CD4-positive, alpha-beta memory T cell (primary cell): ENCODE measurements at places on chromosomes 1 and 21.

- DNase-seq, result no peak
These were observed 98.2 kb upstream of the C1orf87 start for GRCh38 chr1:60171801-60172200.

GRCh38 chr1:232579466-232579865 is 50.5 kb downstream of the SIPA1L2 start:
- no peak for DNase-seq

DNA sequence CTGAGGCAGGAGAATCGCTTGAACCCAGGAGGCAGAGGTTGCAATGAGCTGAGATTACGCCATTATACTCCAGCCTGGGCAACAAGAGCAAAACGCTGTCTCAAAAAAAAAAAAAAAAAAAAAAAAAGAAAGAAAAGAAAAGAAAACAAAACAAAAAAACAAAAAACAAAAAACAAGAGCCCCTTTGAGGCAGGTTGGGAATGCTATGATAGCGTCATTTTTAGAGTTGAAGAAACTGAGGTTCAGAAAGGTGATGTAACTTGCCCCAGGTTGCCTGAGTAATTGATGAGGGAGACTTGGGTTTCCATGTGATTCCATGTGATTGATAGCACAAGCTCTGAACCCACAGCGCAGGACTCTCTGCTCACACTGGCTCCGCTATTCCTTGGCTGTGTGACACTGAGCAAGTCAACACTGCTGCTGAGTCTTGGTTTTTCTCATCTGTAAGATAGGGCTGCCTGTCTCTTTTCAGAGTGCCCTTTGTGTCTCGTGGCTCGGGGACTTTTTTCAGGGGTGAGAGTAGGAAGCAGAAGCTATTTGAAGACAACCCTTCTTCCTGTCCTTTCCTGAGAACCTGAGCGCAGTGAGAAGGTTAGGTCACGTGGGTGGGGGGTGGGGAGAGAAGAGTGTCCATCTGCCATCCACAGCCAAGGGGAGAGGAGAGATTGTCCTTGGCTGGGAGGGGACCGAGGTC is 2.5 kb downstream of the CNR2 start:
- DNase-seq, result no peak

DNA sequence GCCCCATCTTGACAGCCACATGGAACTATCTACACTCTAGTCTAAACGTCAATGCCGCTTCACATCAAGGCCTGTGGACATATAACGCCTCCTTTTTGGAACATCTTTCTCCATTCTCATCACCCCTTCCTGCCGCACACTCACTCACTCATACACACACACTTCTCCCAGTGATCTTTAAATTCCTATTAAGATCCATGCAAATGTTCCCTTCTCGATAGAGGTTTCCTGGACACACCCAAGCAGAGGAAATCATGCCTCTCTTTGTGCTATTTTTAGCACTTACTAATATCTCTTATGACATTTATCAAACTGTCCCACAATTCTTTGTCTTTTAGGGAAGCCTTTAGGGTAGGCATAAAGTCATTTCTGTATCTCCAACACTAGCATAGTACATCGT is 28.2 kb upstream of the SLAMF9 start:
- no peak for DNase-seq

GRCh38 chr1:203295796-203296195 is 9.5 kb upstream of the BTG2 start:
- DNase-seq, result no peak

DNA sequence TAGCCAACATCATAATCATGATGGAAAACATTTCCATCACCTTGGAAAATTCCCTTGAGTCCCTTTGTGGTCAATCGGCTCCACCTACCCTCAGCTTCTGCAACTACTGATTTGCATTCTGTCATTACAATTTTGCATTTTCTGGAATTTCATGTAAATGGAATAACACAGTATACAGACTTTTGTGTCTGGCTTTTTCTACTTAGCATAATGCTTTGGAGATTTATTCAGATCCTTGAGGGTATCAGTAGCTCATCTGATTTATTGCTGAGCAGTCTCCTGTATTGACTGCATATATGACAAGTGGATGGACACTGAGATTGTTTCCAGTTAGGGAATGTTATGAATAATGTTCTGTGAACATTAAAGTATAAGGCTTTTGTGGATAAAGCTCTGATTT is 358.3 kb downstream of the USP25 start:
- no peak for DNase-seq

- no peak for DNase-seq
These were observed 758 bp downstream of the PTBP2 start for GRCh38 chr1:96722161-96722922.

DNA sequence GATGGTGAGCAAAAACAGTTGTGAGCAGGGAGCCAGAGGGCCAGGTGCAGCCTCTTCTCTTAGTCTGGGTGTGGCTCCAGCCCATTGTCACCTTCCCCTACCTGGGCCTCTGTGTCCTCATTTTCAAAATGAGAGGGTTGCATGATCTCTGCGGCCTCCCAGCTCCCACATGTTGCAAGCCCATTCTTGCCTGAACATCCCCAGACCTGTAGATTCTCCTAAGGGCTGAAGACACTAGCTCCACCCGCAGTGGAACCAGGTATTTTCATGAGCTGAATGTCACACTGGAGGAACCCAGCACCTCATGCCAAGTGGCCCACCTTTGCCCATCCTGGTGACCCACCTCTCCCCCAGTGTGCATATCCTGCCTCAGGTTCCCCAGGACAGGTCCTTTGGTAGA is 12.3 kb downstream of the IKBKE start:
- DNase-seq, result no peak

- DNase-seq, result no peak
These were observed 33.4 kb downstream of the ADAMTS5 start for GRCh38 chr21:26933448-26933847.

DNA sequence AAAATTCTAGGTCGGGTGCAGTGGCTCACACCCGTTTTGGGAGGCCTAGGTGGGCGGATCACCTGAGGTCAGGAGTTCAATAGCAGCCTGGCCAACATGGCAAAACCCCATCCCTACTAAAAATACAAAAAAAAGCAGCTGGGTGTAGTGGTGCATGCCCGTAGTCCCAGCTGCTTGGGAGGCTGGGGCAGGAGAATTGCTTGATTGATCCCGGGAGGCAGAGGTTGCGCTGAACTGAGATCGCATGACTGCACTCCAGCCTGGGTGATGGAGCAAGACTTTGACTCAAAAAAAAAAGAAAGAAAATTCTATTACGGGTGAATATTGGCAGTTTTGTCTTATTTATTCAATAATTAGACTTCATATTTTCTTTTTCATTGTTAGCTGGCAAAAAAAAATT is 62.1 kb downstream of the SNX7 start:
- no peak for DNase-seq

DNA sequence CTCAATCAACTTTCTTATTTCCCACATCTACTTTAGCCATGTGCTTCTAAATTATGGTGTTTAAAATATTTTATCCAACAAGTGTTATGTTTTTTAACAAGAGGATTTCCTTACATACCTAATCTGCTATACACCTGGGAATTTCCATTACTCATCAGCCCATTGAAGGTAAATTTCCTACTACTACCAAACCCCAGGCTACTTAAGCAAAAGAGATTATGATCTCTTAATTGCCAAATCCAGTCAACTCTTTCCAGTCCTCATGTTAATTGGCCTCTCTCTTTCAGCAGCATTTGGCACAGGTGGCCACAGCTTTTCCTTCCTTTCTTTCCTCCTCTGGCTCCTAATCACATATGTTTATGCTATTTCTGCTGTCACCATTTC is 5.1 kb upstream of the C1orf162 start:
- no peak for DNase-seq

- no peak for DNase-seq
These were observed 93.2 kb downstream of the KCTD3 start for GRCh38 chr1:215660259-215660658.

DNA sequence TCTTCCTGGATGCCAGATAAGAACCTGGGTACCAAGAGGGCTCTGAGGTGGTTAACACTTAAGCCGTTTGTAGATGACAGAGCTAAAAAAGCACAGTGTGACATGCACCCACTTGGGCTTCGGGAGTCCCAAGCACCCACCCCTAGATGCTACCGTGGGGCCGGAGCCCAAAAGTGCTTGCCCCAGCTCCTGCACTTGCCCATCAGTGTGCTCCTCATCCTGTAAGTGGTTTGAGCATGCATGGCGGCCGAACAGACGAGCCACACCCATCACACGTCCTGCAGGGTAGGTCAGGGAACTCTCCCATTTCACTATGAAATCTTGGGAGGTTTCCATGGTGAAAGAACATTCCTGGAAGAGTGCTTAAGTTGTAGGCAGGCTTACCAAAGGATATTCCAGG is 158.9 kb upstream of the TNR start:
- DNase-seq, result no peak

GRCh38 chr1:170306513-170306910 is 160.8 kb downstream of the NTMT2 start:
- no peak for DNase-seq

- DNase-seq, result no peak
These were observed 823 bp downstream of the ENAH start for GRCh38 chr1:225651872-225652728.

DNA sequence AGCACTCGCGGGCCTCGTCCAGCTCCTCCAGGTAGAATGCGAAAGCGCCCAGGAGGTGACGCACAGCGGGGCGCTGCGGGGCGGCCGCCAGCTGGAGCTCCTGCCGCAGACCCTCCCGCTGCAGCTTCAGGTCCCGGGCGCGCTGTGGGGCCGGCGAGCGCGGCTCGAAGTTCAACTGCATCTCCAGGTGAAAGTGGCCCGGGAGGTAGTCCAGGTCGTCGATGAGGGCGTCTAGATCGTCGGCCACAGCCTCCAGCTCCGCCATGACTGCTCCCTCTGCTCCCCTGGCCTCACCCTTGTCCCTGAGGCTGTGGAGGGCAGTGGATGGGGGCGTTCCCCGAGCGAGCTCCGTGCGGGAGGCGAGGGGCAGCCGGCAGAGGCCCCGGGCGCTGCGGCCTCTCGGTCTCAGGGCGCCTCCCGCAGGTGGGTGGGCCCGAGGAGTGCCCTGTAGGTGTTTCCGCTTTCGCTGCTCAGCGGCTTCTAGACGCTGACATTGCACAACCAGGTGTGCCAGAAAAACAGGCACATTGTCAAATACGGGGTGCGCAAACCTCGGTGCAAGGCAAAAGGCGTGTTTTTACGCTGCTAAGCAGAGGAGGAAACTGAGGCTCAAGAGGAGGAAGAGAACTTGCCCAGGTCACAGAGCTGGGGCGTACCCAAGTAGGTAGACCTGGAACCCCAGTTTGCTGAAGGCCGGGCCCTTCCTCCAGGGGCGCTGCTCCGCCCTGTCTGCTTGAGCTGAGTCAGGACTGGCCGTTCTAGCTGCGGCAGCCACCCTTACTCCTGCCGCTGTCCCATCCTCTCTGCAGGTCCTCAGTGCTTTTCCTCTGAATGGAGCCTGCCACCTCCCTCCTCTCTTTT is at the start of gene TTC22:
Gene TTC22, minus strand, starts transcription at position 425 of the 861 bp plus-strand sequence. Its CDS starts 160 bp downstream, at position 265.
- peak; percentile 77 for DNase-seq

- peak; percentile 49 for DNase-seq
These were observed 587.3 kb downstream of the PTPRC start for GRCh38 chr1:199226163-199226562.

GRCh38 chr1:200861937-200862647 is 10.7 kb upstream of the GPR25 start:
- peak; percentile 64 for DNase-seq

- DNase-seq, result no peak
These were observed 79.2 kb downstream of the RNF220 start for GRCh38 chr1:44484155-44484688.

DNA sequence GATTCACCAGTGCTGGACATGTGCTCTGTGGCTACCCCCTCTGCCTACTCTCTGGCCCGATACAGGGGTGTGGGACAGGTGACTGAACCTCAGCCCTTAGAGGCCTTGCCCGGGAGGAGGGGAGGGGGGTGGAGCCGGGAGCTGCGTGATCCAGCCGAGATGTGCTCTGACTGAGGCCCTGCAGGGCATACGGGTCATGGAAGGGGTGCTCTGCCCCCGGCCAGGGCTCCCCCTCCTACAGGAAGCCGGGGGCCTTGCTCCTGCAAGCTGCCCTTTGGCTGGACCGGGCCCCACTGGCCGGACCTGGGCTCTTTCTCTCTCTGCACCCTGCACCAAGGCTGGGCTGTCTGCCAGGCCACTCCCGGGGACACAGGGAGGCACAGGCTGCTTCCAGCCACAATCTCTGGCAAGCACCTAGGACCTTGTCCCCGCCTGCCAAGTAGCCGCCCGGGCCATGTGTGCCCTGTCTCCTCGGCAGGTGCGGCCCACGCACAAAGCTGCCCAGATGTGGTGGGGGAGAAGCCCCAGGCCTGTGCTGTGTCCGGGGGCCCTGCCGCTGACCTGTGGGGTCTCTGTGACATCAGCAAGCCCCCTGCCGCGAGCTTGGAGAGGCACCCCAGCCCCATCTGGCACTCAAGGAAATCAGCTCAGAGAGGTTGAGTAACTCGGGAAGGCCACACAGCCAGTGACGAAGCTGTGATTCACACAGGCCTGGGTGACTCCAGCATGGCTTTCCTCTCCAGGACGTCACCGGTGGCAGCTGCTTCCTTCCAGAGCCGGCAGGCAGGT is 1.5 kb downstream of the SCNN1D start:
- no peak for DNase-seq

GRCh38 chr1:67367370-67368045 is 59.8 kb downstream of the IL12RB2 start:
- DNase-seq, result no peak

DNA sequence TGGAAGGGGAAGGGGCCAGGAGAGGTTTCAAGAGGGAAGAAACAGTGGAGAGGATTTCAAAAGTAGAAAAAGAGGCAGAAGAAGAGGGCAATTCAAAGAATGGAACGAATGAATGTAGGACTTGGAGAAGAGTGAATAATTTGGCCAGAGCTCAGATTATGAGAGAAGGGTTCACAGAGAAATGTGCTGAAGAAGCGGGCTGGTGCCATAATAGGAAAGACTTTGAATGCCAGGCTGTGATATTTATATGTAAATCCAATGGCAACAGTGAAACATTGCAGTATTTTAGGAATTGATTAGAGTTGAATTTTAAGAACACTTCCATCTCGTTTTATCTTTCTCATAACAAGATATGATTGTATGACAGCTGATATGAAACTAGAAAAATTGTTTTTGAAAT is 36.0 kb upstream of the ANGPTL7 start:
- DNase-seq, result no peak

GRCh38 chr1:52426371-52426770 is 22.0 kb downstream of the PRPF38A start:
- DNase-seq, result no peak

GRCh38 chr1:170857955-170858354 is 77.4 kb upstream of the MROH9 start:
- no peak for DNase-seq

- no peak for DNase-seq
These were observed 36.0 kb downstream of the GNG4 start for GRCh38 chr1:235613602-235614001.

GRCh38 chr1:173418107-173418985 is 58.8 kb upstream of the PRDX6 start:
- DNase-seq, result no peak

- no peak for DNase-seq
These were observed 2.1 kb downstream of the PLA2G2E start for GRCh38 chr1:19921310-19921709.

GRCh38 chr1:195530961-195531360 is 1077.3 kb downstream of the KCNT2 start:
- DNase-seq, result no peak

- no peak for DNase-seq
These were observed 22.1 kb downstream of the GRHL3 start for GRCh38 chr1:24341260-24341659.
